ENCODE measurements at places on chromosomes 3 and 15.

- no peak for DNase-seq
Measured at GRCh38 chr3:35565048-35565447, 74.3 kb upstream of the ARPP21 start.

DNA sequence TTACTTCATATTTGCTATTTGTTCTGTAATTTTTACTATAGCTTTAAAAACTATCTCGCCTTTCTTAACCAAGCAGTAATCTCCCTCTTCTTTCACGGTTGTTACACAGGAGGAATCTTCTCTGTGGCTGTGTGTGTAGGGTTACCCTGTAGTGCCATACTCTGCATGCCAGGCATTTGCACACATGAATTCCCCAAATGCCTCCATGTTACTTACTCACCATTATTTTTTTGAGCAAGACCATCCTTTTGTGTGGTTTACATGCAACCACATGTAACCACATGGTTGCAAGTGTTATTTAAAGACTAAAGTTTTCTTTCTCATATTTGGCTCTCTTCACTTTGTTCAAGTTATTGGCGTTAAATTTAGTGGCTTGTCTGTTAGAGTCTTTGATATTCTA is 45.5 kb downstream of the HPS3 start:
- DNase-seq, result no peak

- DNase-seq, result no peak
Measured at GRCh38 chr3:50147861-50148260, 7.3 kb upstream of the SEMA3F start.

DNA sequence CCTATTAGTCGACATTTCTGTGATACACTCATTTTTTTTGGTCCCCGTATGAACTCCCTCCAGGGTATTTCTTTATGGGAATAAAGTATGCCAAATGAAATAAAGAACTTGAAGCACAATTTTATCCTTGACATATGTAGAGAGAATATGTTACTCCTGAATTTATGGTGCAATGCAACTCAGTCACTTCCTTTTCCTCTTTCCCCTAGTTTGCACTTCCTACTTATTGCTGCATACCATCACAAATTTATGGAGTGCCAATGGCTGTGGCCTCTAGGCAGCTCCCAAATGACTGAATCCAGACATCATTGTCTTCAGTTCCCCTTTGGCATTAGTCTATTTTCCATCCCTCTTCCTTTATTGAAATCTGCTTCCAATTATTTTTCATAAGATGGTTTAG is 403.5 kb downstream of the FHIT start:
- DNase-seq, result no peak

DNA sequence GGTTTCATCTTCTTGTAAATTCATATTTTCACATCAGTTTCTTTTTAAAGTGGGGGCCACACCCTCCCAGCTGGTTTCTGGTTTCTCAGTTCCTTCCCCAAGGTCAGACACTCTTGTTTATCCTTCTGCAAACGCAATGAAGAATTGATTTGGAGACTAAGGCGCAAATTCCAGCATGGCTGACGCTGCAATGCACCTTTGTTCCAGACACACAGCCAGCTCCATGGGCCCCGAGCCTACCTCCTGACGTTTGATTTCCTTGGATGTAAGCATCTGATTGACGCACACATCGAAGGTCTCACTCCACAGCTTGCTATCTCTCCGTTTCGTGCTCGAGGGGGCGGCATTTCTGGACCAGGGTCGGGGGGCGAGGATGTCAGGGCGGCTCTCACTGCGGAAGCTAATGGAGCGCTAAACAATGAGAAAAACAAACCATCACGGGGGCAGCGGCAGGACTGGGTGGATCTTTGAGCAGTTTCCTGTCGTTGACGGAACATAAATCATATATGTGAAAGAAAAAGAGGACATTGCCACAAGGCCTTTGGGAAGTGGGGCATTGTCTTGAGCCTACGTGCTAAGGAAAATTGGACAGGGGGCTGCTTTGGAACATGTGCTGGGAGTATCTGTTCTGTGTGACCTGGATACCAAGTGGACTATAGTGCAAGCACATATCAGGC is 46.9 kb downstream of the ARHGEF3 start:
- no peak for DNase-seq

GRCh38 chr15:43276563-43277200 is 10.0 kb upstream of the TGM5 start:
- DNase-seq, result no peak

GRCh38 chr3:71201939-71202338 is 381.6 kb downstream of the FOXP1 start:
- no peak for DNase-seq

- DNase-seq, result no peak
Measured at GRCh38 chr15:83289160-83289559, 4.7 kb upstream of the BNC1 start.

DNA sequence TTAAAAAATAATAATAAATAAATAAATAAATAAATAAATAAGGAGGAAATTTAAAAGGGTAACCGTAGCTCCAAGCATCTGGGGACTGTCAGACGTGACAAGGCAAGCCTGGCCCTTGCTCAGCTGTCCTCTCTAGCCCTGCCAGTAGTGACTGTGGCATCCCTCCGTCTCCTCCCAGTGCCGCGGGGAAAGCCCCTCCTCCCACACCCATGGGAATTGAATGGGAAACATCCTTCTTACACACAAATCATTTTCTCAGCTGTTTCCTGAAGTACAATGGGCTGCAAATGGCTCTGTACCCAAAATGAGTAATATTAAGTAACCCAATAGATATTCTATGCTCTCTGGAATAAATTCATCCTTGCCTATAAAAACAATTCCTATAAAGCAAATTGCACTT is 101.6 kb upstream of the RAD18 start:
- no peak for DNase-seq

GRCh38 chr3:192246847-192247559 is 480.3 kb downstream of the FGF12 start:
- no peak for DNase-seq

DNA sequence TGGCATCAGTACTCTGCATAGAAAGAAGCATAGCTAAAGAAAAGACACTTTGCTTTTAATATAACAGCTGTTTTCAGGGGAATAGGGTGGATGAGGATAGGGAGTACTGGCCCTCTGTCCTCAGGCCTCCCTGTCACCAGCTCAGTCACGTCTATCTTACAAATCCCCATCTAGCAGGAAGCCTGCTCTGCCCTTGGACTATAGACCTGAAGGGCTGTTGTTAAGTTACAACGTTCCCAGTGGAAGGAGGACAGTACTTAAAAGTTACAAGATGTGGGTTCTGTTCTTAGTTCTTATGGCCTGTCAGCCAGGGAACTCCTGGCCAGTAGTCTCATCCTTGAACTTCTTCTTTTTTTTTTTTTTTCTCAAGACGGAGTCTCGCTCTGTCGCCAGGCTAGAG is 70.5 kb downstream of the RPL39L start:
- DNase-seq, result no peak

GRCh38 chr3:149727656-149728055 is 24.6 kb downstream of the COMMD2 start:
- no peak for DNase-seq

DNA sequence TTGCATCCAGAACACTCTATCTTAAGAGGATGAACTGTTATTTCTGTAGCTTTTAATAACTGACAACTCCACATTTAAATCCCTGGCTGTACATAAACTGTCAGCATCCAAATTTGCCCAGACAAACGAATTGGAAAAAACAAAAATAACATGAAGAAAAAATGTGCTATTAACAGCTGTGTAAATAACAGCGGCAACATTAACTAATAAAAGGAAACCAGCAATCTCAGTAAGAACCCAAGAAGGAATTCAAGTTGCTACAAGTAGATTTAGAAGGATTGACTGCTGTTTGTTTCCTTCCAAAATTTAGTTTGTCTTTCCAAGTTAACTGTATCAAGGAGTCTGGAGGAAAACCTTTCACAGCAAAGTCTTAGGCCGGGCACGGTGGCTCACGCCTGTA is 550.6 kb upstream of the MDFIC2 start:
- no peak for DNase-seq

DNA sequence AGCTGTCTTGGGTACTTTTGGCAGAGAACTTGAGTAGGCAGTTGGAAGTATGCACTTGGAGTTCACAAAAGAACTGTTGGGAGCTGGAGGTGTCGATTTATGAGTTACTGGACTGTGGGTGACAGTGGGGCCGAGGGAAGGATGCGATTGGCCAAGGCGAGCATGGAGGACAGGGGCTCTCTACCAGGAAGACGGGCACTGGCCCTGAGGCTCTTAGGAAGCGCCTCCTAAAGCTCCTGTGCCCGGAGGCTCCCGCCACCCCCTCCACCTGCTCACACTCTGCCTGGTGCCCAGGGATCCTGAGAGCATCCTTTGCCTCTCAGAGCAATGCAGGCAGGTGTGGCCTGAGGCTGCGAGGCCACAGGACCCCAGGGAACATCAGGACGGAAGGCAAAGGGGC is 69.0 kb downstream of the CRTC3 start:
- DNase-seq, result no peak

- no peak for DNase-seq
Measured at GRCh38 chr3:138842483-138843188, 7.9 kb upstream of the PIK3CB start.

DNA sequence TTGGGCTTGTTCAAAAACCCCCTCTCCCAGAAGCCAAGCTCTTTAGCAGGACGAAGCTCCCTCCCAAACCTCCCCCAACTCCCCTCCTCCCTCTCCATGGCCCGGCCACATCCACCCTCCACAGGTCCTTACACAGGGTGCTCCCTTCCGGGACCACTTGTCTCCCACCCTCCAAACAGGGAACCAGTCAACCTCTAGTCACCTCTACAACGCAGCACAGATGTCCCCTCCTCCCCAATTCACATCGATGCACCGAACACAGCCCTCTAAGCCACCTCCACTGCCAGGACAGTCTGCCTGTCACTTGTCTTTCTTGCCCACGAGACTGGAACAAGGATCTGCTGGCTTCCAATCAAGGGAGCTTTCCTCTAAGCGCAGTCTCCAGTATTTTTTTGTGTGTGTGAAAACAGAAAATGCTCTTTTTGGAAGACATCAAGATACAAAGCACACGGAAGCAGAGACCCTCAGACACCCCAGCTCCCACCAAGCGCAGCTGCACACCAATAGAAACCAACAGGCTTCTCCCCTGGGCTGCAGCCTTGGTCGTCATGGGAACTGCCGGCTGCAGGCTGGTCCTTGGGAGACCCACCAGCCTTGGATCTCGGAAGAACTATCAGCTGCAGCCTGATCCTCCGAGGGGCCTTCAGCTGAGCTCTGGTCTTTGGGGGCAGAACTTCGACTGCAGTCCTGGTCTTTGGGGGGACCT is 26.5 kb downstream of the IQSEC1 start:
- no peak for DNase-seq

DNA sequence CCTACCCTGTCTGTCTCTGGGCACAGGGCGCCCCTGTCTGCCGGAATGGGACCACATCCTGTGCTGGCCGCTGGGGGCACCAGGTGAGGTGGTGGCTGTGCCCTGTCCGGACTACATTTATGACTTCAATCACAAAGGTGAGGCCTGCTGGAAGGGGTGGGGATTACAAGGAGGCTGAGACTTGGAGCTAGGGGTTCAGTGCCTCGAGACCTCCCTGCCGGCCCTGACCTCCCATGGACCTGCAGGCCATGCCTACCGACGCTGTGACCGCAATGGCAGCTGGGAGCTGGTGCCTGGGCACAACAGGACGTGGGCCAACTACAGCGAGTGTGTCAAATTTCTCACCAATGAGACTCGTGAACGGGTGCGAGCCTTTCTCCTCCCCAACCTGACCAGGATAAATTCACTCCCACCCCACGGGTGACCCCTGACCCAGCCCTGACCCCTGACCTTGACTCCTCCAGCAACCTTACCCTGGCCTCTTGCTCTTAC is 20.4 kb downstream of the PTH1R start:
- no peak for DNase-seq

GRCh38 chr3:10768708-10769394 is 47.2 kb upstream of the SLC6A11 start:
- DNase-seq, result no peak

DNA sequence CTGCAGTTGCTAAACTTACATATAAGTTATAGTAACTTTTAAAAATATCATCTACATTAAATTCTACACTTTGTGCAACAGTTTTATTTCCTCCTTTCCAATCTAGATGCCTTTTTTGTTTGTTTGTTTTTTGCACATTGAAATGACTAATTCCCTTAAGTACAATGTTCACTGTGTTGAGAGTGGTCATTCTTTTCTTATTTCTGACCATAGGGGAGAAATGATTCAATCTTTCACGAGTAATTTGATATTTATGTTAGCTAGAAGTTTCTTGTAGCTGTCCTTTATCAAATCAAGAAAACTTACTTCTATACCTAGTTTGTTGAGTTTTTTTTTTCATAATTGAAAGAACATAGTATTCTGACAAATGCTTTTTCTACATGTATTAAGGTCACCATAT is 85.0 kb upstream of the CBLB start:
- no peak for DNase-seq

- DNase-seq, result no peak
Measured at GRCh38 chr3:88997260-88997659, 110.2 kb upstream of the EPHA3 start.

- DNase-seq, result no peak
Measured at GRCh38 chr3:144900366-144900765, 928.7 kb downstream of the DIPK2A start.

- DNase-seq, result peak; percentile 85
Measured at GRCh38 chr15:90352107-90352893, at the start of gene ZNF774. ZNF774 (plus strand) TSS chr15:90352284; CDS start chr15:90354661, 2,377 bp downstream.

DNA sequence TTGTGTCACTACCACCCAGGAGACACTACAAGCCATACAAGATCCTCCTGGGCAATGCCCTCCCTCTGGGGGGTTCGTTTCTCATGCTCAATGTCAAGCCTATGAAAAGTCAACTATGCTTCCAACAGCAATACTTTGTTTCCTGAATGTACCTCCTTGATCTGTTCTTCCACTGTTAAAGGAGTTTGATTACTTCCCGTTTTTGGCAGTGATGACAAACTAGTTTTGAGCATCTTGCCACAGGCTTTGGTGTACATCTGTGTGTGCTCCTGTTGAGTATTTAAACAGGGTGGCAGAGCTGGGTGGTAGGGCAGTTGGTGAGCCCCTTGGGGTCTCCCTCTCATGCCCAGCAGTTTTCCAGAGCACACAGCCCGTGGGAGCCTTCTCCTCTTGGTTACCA is 81.4 kb downstream of the IL12A start:
- no peak for DNase-seq

DNA sequence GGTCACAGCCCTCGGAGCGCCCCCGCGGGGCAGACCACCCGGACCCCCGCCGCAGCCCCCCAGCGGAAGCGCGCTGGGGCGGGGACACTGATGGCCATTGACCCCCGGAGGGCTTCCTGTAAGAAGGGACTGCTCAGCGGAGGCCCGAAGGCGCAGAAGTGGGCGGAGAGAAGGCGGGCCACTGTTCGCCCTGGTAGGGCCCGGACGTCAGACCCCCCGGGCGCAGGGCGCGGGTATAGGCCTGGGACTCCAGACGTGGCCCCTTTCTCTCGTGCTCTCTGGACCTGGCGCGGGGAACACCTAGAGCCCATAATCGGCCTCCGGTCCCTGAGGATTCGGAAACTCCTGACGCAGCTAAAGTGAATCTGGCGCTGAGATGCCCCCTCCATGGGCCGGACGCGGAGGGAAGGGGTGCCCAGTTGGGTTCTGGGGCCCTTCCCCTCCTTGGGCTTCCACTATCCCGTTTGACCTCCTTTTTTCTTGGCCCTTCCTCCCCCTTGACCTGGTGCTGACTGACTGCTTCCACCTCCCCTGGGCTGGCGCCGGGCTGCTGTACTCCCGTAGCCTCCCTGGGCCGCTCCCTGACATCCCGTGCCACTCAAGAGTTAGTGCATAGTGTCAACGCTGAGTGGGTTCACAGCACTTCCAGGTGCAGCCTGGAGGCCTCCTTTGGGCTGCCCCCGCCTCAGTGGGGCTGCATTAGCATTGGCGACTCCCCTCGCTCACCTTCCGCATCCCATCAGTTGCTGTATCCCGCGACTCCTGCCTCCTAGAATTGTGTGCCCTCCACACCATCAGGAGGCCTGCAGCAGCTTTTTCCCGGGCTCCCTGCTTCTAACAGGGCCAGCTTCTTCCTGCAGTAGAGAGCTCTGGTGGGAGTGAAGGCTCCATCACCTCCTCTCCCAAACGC is 694 bp downstream of the ABTB1 start:
- peak; percentile 57 for DNase-seq

Measured in activated CD8-positive, alpha-beta memory T cell treated with anti-CD3 and anti-CD28 coated beads, Interleukin-2, amount 50 U/mL, for 4 hours (primary cell).